ENCODE measurements at places on chromosomes 12 and 14. TPM values are rescaled to one million over a fixed set of nuclear protein-coding genes. Genes with fewer than 3 reads are reported as not detected.
A peak's percentile ranks its signal among the peaks of the same experiment; 100 is the strongest.

DNA sequence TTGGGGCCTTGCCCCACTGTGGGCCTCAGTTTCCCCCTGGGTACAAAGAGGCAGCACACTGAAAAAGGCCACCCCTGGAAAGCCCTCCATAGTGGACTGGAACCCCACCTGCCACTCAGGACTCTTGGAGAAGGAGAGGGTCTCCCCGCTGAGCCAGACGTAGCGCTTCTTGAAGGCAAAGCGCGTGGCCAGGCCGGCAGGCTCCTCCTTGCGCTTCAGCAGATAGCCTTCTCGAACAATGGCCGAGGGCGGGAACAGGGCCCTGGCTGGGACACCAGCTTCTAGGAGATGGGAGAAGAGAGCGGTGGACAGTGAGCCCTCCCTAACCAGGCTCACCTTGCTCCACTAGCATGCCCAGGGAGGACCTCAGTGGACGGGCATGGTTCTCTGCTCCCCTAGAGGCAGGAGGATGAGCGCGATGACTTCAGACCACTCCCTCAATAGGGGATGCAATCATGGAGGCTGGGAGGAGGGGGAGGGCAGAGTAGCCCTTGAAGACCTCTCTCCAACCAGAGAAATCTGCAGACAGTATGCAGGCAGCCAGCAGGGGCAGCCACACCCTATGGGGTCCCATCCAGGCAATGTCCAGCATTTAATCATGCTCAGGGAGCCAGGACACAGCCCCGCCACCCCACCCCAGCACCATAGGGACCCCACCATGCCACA is 29.8 kb downstream of the RASAL1 start:
- no peak overlapping the region for H3K27ac ChIP-seq
- H3K4me1 ChIP-seq = no peaks in the 10 kb centered on the region
- H3K27me3 ChIP-seq = peaks cover 29% of the 10 kb centered on the region
- no peak for DNase-seq

The SCN8A gene
- total RNA-seq = 15.1 TPM

GRCh38 chr12:89544022-89544421 is 18.2 kb upstream of the POC1B start:
- DNase-seq = no peak
- H3K4me3 ChIP-seq = no peak overlapping the region
- H3K27ac ChIP-seq = no peak overlapping the region

The KRT8 gene
- total RNA-seq = 45.2 TPM

The SOX5 gene
- total RNA-seq = not detected

The ERO1A gene
- total RNA-seq = 64.5 TPM

The CLEC4D gene
- total RNA-seq = not detected

GRCh38 chr12:32896432-32897280 is at the start of gene PKP2:
TSS of gene PKP2 (minus strand) at chr12:32896777. CDS start at chr12:32896731, 46 bp downstream.
- DNase-seq = no peak
- peaks cover 16% of the 10 kb centered on the region for H3K4me1 ChIP-seq
- H3K27me3 ChIP-seq = peaks cover 12% of the 10 kb centered on the region
- H3K4me3 ChIP-seq = no peak within 1 kb of the TSS
- H3K36me3 ChIP-seq = no peaks in the 10 kb centered on the region

GRCh38 chr12:90695415-90695814 is 259.6 kb downstream of the CCER1 start:
- no peak overlapping the region for H3K4me3 ChIP-seq
- no peak overlapping the region for H3K27ac ChIP-seq
- no peaks in the 10 kb centered on the region for H3K36me3 ChIP-seq
- no peak for DNase-seq

DNA sequence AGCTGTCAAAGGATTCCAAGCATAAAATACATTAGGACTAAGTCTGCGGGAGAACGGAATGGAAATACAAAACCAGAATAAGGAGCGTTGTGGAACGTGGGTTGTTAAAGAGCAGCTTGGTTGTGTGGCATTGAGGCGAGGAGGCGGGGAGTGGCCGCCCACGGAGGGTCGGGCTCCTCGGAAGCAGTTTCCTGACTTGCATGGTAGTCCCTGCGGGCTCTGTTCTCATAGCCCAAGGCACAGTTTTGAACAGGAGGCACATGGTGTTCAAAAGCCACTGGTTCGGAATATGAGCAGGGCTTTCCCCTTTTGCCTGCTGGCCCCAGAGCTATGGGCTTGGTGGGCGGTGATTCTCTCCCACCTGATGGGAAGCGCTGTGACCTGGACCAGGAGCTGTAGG is 12.2 kb downstream of the DDX51 start:
- no peak overlapping the region for H3K4me3 ChIP-seq
- no peak overlapping the region for H3K27ac ChIP-seq
- H3K36me3 ChIP-seq = peaks cover 28% of the 10 kb centered on the region
- DNase-seq = no peak
- H3K27me3 ChIP-seq = no peaks in the 10 kb centered on the region
- H3K4me1 ChIP-seq = peaks cover 1% of the 10 kb centered on the region

DNA sequence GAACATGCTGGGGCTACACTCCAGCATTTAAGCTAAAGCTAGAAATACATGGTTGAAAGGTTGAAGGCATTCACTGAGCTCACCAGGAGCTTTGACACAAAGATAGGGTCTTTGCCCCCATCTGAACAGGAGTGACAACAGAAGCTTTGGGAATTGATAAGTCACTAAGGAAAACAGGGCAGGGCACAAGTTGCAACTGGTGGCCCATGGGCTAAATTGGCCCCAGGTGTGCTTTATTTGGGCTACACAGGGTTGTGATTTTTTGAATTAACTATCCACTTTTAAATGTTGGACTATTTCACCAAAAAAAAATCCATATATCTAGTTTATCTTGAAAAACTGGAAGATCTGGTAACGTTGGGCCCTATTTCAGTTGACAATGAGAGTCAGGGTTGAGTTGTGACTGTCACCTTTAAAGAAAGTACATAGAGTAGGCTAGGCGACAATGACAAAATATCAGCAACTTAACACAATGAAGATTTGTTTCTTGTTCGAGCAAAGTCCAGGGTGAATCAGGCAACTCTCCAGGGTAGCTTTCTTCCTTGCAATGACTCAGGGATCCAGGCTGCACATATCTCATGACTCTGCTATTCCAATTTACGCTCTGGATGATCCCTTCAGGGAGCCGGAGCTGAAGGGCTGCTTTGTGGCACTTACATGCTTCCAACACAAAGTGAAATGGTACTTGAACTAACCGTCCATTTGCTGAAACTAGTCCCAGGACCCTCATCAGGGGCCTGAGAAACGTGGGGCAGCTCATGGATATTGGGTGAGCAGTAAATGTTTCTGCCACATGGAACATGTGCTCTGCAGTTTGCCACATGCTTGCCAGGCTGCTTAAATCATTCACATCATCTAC is 13.3 kb upstream of the EIF4B start:
- peak; percentile 68 for DNase-seq
- H3K36me3 ChIP-seq = no peaks in the 10 kb centered on the region
- H3K4me1 ChIP-seq = peaks cover 24% of the 10 kb centered on the region
- H3K27ac ChIP-seq = peak overlapping the region; percentile 27

DNA sequence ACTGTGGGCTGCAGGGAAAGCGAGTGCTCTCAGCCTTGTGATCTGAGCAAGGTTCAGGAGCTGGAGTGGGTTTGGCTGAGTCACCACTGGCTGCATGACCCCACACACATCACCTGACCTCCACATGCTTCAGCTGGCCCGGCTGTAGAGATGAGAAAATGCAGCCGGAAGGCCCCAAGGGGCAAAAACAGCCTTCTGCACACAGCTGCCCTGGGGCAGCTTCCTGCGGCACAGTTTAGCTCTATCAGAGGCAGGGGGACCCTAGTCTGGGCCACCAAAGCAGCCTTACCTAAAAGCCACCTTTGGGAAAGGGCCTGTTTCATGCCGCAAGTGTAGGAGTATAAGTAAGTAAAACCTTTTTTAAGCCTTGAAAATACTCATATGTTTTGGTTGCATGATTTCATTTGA is 123.3 kb downstream of the SSPN start:
- H3K27me3 ChIP-seq = peaks cover 5% of the 10 kb centered on the region
- peak overlapping the region; percentile 24 for H3K4me3 ChIP-seq
- peak overlapping the region; percentile 83 for H3K27ac ChIP-seq
- H3K4me1 ChIP-seq = peaks cover 30% of the 10 kb centered on the region
- peak; percentile 60 for DNase-seq
- peaks cover 24% of the 10 kb centered on the region for H3K36me3 ChIP-seq

- H3K27ac ChIP-seq = peak overlapping the region; percentile 93
- peak overlapping the region; percentile 78 for H3K4me3 ChIP-seq
- H3K4me1 ChIP-seq = peaks cover 71% of the 10 kb centered on the region
- peak; percentile 84 for DNase-seq
- H3K36me3 ChIP-seq = no peaks in the 10 kb centered on the region
- H3K27me3 ChIP-seq = no peaks in the 10 kb centered on the region
Observed at GRCh38 chr14:50001151-50001998, 108.5 kb downstream of the ARF6 start.

The KRT77 gene
- total RNA-seq = not detected

All from HFFc6 (cell line).